ENCODE measurements at places on chromosomes 13 and 19.

- no peak for DNase-seq
Observed at GRCh38 chr13:80548915-80549314, 208.0 kb upstream of the SPRY2 start.

DNA sequence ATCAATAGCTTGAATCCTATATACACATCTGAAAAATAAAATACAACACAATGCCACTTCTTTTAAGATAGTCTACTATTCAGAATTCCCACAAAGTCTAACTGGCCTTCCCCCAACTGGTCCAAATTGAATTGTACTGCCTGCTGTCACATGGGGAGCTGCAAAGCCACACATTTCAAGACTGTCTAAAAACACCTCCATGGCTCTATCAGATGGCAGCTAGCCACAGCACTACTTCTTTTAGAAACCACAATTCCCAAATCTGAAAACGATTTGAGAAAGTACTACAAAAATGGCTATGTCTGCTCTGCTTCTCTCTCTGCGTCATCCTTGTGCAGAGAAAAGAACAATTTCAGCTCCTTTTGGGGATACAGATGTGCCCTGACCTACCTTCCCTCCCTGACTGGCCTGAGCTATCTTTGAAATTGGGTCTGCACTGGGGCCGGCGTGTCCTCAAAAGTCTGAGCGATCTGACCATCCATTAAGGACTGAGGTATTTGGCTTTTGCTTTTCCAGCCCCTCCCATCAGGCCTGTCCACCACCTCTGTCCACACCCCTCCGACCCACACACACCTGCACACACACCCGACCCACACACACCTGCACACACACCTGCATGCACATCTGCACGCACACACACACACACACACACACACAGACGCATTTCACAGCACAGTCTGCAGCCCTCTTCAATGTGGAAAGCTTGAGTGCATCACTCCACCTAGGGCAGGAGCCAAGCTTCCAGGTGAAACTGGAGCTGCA is 68.6 kb upstream of the IPO5 start:
- DNase-seq, result no peak

- DNase-seq, result no peak
Observed at GRCh38 chr13:103328899-103329298, 262.7 kb upstream of the SLC10A2 start.

- no peak for DNase-seq
Observed at GRCh38 chr13:102628559-102628958, 31.8 kb downstream of the TPP2 start.

- no peak for DNase-seq
Observed at GRCh38 chr19:56245121-56245740, 27.3 kb upstream of the EDDM13 start.

- DNase-seq, result no peak
Observed at GRCh38 chr13:23806874-23807526, 82.2 kb downstream of the MIPEP start.

GRCh38 chr19:35937345-35938281 is 1.4 kb downstream of the LRFN3 start:
- no peak for DNase-seq

DNA sequence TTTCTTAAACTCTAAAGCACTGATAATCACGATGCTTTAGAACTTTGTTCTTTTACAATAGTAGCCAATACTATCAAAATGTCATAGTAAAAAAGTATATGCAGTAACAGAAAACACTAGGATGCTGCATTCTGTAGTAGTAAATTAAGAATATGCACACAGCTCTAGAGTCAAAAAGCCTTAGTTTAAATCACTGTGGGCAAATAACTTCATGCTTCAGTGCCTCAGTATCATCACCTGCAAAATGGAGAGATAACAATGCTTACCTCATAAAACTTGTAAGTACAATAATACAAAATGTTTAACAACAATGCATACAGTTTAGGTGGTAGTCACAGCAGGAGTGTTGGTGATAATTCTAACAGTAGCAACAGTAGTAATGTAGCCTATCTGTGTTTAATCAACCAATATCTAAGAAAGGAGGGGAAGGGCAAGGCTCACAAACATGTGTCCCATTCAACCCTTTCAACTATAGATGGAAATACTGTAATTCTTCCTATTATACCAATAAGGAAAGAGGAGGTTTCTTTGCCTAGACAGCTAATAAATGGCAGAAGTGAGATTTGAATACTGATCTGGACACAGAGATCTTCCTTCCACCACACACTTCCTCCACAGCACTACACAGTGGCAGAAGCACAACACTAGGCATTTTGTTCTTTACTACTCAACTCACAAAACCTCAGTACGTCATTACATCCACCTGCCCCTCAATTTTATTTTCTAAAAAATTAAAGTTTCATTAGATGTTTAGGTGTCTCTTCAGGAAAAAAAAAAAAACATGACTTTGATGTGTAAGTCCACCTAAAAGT is 4.6 kb downstream of the RBM26 start:
- no peak for DNase-seq

- DNase-seq, result no peak
Observed at GRCh38 chr19:18399008-18399407, 1.6 kb upstream of the LRRC25 start.

GRCh38 chr13:70080012-70080411 is 27.6 kb upstream of the ATXN8OS start:
- DNase-seq, result no peak

DNA sequence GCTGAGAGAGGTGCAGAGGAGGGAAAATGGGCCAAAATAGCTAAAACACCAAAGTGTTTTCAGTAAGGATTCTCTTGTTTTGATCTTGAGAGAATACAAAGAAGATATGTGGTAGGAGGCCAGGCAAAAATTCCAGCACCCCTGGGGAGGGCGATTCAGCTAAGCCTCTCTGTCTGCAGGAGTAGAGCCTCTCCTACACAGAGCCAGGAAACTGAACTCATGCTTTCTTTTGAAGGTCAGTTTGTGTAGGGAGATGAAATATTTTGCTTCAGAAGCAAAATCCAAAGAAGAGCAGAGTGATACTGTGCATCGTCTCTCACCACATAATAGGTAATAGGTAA is 565.0 kb downstream of the FGF9 start:
- DNase-seq, result no peak

GRCh38 chr19:23075031-23075733 is 41.6 kb upstream of the ZNF730 start:
- peak; percentile 85 for DNase-seq

DNA sequence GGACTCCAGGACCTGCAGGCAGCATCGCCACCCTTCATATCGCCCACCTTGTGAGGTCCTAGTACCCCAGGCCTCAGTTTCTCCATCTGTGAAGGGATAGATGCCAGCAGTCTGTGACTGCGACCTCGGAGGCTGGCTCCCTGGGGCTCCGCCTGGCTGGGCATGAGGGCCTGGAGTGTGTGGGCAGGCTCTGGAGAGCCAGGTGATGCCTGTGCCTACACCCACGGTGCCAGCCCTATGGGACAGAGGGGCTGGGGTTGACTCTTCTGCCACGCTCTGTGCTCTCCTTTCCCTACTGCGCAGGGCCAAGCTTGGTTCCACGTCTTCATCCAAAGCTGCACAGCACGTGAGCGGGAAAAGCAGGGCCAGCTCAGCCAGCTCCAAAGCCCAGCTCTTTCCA is 26.0 kb upstream of the NFIC start:
- no peak for DNase-seq

DNA sequence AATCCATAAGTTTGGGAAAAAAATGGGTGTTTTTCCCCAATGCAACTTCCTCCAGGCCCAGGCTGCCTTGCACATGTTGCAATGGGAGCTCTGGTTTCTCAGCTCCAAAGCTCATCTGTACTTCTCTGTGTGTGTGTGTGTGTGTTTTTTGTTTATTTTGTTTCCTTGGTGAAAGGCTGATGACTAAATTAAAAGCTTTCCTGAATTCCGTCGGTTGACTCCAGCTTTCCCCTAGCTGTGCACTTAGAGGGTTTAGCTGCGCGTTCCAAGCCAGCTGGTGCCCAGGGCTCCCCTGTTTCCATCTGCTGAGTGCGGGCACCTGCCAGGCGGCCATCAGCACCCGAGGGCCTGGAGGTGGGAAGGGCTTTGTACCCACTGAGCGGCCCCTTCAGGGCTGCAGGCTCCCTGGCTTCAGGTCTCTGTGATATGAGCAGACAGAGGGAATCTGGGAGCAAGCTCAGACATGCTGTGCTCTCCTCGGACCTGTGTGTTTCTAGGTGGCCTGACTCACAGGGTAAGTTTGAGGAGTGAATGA is 129.1 kb upstream of the SOX1 start:
- no peak for DNase-seq

GRCh38 chr19:44876930-44877535 is 14.0 kb upstream of the TOMM40 start:
- no peak for DNase-seq

GRCh38 chr13:111484959-111485358 is 164.5 kb downstream of the TEX29 start:
- DNase-seq, result no peak

- DNase-seq, result no peak
Observed at GRCh38 chr13:49524740-49525501, 29.2 kb downstream of the PHF11 start.

All from NCI-H1694 (cell line).